ENCODE measurements at places on chromosomes 3 and 15.

GRCh38 chr3:42505128-42505848 lies 2.8 kb downstream of the VIPR1 start:
- no peak for DNase-seq

DNA sequence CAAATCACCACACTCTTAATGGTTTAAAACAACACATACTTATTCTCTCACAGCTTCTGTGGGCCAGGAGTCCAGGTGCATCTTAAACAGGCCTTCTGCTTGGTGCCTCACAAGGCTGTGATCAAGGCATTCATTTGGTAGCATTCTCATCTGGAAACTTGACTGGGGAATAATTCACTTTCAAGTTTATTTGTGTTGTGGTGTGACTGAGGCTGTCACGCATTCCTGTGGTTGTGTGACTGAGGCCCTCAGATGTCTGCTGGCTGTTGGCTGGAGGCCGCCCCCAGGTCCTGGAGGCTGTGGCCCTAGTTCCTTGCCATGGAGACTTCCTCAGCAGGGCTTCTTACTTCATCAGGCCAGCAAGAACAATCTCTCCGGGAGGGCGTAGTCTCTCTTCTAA lies 16.9 kb upstream of the FAM3D start:
- DNase-seq, result peak; percentile 56

GRCh38 chr3:183307749-183308148 lies 54.7 kb downstream of the B3GNT5 start:
- no peak for DNase-seq

DNA sequence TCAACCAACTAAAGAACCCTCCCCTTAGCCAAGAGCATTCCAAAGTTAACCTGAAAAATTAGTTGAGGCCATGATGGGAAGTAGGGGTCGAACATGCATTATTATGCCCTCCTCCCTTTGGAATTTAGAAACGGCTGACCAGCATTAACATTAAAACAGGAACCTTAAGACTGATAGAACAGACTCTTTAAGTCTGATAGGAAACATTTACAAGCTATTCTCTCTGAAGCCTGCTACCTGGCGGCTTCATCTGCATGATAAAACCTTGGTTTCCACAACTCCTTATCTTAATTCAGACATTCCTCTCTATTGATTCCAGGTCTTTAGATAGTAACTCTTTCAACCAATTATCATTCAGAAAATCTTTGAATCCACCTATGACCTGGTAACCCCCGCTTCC lies 331.0 kb downstream of the CGGBP1 start:
- no peak for DNase-seq

- no peak for DNase-seq
Observed at GRCh38 chr15:66046751-66047150, 177.5 kb downstream of the RAB11A start.

GRCh38 chr3:193805448-193805847 lies 212.4 kb downstream of the OPA1 start:
- DNase-seq, result no peak

DNA sequence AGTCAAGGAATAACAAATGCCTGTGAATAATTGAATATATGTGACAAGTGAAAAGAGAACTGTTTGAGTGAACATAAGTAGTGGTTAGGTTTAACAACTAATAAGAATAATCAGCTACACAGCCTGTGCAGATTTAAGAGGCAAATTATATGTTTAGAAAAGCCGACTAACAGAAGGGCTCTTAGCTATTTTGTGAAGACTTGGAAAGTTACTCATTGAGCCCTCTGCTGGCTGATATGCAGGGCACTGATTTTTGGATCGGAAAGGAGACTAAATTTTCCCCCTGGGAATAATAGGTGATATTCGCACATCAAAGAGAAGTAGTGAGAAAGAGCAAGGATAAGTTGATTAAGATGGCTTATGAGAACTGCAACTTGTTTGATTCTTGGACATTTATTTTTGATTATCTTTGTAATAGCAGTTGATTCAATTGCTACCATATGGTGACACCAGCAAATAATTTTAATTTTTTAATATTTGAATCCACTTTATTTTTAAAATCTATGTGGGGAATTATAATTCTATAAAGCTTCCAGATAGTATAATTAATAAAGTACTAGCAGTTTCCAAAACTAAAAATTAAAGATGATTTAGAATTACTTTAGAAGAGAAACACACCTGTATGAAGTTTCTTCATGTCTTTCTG lies 156.2 kb downstream of the NLGN1 start:
- DNase-seq, result peak; percentile 26

GRCh38 chr3:134916276-134916961 lies 121.4 kb downstream of the EPHB1 start:
- DNase-seq, result no peak

GRCh38 chr3:69695443-69695842 lies 43.8 kb upstream of the MITF start:
- DNase-seq, result no peak

GRCh38 chr3:122893282-122893681 lies 98.4 kb downstream of the SLC49A4 start:
- DNase-seq, result no peak

GRCh38 chr15:56887782-56888438 lies 30.5 kb upstream of the TCF12 start:
- DNase-seq, result no peak

DNA sequence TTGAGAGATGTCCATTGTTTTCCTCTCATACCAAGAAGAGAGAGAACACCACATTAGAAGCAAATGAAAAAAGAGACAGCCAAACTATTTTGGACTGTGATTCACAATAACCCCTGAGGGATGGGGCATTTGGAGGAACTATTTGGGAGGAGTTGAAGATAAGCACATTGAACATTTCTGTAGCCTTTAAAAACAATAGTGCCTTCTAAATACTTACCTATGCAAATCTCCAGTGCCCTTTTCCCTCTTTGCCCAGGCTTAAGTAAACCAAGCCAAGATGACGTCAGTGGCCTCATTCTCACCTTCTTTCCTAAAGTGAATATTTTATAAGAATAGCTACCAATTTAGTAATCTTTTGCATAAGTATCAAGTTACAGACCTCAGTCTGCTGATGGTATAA lies 89.7 kb upstream of the COL8A1 start:
- DNase-seq, result no peak

GRCh38 chr3:73041537-73041936 lies 19.9 kb upstream of the EBLN2 start:
- no peak for DNase-seq

GRCh38 chr3:42906070-42906847 lies at the start of gene ZNF662:
Gene ZNF662 (plus strand): TSS chr3:42906142. CDS start chr3:42908115, 1,973 bp downstream.
- DNase-seq, result no peak

DNA sequence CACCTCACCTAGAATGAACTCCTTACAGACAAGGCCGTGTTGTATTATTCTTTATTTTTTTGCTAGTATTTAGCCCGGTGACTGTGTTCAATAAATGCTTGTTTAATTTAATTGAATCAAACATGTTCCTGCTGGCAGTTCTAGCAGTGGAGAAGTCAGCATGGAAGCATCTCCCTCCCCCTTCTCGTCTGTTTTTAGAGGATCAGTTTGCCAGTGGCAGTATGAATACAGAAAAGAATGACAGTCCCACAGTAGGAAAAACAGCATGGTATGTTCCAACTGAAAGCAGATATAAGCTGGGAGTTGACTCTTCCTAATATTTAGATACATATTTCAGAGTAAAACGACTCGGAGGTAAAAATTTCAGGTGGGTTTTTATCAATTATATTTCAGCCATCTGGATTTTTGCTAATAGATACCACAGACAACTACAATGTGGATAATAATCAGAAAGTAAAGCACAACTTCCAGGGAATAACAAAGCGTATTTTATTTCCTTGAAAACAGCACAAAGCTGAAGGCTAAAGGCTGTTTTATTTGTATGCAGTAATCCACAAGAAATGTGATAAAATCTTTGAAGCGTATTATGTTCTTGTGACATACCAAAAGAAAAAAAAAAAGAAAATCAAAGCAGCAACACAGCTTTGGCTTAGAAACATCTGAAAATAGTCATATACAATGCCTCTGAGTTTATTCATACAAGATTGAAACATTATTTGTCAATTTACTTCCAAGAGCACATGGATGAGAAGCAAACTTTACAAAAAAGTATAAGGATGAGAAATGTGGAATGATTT lies 244.5 kb upstream of the KCNMB2 start:
- DNase-seq, result no peak

DNA sequence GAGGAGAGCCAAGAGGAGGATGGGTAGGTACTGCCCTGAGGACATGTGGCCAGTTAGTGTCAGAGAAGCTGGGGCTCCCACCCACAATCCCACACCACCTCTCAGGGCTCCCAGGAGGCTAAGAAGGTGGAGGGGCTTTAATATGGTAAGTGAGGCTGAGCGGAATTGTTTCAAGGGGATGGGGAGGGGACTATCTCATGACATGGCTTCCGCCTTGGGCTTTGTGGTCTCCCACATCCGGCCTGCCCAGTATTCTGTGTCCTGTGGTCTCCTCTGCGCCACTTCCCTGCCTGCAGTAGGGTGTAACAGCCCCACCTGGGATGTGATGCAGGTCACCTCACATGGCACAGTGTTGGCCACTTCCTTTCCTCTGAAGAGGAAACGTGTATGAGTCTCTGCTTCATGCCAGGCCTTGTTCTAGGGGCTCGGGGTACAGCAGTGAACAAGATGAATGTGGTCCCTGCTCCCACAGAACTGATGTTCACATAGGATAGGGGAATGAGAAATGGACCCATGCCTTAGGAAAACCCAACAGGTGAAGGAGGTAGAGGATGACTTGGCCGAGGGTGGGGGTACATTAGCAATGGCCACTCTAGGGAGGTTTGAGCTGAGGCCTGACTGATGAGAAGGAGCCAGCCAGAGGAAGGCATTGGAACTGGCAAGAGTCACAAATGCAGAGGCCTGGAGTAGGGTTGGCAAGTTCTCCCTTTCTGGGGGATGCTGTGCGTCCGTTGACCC lies 3.2 kb downstream of the NEIL1 start:
- no peak for DNase-seq
